PC-9 (cell line): ENCODE measurements at places on chromosomes 13 and 19. TPM values are rescaled to one million over a fixed set of nuclear protein-coding genes. Genes with fewer than 3 reads are reported as not detected.

GRCh38 chr13:106867249-106867648 lies 299.3 kb upstream of the ARGLU1 start:
- no peak for DNase-seq

GRCh38 chr19:32174386-32175113 lies 170.9 kb upstream of the ZNF507 start:
- no peak for DNase-seq

GRCh38 chr19:19356901-19357566 lies 36.4 kb downstream of the MAU2 start:
- no peak for DNase-seq

DNA sequence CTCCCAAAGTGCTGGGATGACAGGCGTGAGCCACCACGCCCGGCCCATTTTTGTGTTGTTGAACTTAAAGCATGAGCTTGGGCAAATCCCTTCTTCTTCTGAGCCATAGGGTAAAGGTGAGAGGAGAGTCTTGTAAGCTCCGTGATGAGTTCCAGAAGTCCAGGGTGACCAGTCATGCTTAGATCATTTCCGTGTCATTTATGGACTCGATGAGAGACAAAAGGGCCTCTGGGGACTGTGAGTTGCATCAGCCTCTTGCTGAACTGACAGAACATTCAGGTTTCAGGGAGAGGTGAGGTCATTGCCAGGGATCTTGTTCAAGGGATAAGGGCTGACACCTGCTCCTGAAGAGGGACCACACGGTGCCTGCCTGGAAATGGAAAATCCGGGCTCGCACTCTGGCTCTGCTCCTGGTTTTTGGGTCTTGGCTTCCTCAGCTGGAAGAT lies 53.6 kb downstream of the GADD45B start:
- DNase-seq, result peak; percentile 99

DNA sequence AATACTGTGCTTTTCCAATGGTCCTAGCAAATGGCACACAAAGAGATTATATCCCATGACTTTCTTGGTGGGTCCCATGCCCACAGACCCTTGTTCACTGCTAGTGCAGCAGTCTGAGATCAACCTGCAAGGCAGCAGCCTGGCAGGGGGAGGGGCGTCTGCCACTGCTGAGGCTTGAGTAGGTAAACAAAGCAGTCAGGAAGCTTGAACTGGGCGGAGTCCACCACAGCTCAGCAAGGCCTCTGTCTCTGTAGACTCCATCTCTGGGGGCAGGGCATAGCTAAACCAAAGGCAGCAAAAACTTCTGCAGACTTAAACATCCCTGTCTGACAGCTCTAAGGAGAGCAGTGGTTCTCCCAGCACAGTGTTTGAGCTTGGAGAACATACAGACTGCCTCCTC lies 82.9 kb downstream of the ZNF737 start:
- no peak for DNase-seq

Gene ADAMTS10
- 0.60 TPM in 1 of 2 replicates, not detected in the other for total RNA-seq

Gene TSHZ3
- total RNA-seq, result not detected in 2 replicates

Gene ERICH4
- total RNA-seq, result not detected in 2 replicates
